CD8-positive, alpha-beta T cell (primary cell): ENCODE measurements at places on chromosomes 3 and 15.

DNA sequence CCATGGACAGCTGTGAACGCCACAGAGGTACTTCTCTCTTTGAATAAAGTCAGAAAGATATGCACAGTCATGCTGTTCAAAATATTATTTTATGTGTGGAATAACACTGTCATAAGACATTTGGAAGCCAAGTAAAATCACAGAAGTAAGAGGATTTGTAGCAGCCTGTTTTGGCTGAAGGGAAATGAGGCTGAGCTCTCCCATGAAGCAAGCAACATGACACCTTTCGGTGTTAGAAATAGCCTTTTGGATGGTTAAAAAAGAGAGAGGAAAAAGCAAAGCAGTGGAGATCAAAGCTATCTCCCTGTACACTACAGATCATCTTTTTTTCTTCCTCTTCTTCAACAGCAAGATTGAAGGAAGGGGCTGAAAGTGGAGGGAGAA lies 755.3 kb downstream of the ROBO1 start:
- DNase-seq = no peak

DNA sequence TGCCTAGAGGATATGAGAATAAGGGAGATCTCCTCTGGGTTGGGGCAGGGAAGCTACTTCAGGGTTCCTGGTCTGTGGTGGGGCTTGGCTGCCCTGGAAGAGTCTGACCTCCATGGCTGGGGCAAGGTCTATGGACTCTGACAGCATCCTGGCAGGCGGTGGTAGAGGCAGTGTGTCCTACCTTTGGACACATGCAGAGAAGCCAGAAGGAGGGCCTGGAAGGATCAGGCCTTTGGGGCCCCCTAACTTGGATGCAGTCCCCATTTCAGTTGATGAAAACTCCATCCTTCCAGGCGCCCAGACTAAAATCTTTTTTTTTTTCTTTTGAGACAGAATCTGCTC lies 10.4 kb downstream of the SPTBN5 start:
- DNase-seq = no peak

DNA sequence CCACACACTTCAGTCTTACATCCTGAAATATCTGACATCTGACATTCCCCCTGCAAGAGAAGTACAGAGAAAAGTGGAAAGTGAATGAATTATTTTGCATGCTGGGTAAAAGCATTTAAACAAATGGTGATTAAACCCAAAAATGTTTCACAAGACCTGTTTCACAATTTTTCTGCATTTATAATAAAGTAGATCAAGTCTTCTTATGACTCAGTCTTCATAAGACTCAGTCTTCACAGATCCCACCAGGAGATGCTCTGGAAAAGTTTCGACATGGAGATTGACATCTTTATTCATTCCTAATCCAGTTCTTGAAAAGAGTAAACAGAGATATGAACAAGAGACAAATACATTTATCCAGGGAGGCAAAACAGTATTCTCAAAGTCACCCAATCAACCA lies 13.2 kb upstream of the EDC3 start:
- no peak for DNase-seq

DNA sequence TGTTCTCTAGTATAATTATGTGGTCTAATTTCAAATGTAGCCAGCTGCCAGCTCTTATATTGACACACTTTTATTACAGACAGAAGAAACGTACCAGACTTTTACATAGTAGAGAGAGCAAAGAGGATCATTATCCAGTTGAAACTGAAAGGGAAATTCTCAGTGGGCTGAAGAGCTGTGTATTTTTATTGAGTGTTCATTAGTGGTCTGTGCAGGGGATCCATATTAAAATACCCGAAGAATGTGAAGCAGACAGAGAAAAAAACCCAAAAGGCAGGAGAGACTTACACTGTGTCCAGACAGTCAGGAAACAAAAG lies 41.3 kb downstream of the MYRIP start:
- DNase-seq = no peak

DNA sequence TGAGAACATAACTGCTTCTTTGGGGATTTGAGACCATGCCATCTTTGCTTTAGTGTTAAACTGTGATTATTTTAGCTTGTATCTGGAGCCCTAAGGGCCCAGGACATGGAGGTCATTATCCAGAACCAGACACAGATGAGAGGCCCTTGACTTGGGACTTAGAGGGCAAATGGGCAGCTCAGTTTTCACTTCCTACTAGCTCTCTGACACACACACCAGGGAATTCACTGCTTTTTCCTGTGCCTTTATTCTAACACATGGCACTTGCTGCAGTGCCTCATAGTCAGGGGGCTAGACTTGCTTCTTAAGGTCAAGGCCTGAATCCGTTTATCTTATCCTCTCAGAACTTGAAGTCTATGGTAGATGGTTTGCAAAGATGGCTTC lies 33.3 kb downstream of the AMOTL2 start:
- no peak for DNase-seq

DNA sequence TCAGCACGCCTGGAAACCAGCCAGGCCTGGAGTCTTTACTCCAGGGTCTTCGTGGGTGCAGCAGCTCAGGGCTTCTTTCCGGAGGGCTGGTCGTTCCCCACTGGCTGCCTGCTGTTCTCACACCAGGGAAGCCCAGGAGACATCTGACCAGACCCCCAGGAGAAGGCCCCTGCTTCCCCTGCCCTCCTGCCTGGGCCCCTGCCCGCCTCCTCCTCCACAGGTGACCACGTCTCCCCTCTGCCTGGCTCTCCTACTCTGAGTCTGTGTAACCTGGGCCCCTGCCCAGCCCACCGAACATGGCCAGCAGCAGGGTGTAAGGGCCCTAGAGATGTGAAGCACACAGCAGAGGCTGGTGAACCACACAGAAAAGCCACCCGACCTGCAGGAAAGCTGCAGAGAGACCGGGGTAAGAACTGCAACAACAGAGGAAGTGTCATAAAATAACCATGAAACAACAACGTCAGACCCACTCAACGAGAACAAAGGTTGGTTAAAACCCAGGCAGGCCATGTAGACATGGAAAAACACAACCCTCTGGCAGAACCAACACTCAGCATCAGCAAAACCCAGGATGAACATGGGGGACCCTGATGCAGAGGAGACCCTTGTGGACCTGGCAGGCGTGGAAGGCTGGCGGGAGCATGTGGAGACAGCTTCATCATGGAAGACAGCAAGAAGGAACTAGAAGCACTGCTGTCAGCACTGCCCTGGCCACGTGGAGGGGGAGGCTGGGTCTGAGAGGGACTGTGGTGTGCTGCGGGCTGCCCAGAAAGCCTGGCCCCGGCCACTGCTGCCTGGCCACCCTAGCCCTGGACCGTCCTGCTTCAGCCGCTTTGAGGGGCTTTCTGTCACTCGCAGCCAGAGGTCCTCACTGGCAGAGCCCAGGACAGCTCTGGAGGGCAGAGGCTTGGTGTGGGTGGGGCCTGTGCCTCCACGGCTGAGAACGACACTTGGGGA lies 20.4 kb downstream of the UROC1 start:
- peak; percentile 24 for DNase-seq

GRCh38 chr15:55250941-55251340 lies 38.7 kb downstream of the RAB27A start:
- DNase-seq = no peak

GRCh38 chr15:100601617-100602063 lies 344 bp downstream of the LINS1 start:
- no peak for DNase-seq

DNA sequence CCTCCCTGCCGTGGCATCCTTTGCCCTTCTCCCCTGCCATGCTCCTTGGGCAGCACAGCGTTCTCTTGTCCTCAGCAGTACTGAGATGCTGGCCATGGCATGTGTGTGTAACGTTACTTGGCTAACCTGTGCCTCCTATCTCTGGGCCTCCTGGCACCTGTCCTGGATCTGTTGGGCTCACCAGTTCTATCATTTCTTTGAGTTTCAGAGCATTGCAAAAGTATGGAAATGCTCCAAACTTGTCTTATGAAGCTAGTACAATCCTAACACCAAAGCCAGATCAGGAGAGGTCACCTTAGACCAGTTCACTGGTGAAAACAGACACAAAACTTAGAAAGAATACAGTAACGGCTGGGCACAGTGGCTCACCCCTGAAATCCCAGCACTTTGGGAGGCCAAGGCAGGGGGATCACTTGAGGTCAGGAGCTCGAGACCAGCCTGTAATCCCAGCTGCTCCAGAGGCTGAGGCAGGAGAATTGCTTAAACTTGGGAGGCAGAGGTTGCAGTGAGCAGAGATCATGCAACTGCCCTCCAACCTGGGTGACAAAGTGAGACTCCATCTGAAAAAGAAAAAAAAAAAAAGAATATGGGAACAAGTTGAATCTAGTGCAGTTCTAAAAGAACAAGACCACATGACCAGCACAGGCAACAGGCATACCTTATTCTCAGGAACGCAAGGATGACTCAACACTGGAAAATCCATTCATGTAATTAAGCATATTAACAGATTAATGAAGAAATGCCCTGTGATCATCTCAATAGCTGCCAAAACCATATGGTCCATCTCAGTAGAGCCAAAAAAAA lies 62.4 kb upstream of the TRPM1 start:
- no peak for DNase-seq

DNA sequence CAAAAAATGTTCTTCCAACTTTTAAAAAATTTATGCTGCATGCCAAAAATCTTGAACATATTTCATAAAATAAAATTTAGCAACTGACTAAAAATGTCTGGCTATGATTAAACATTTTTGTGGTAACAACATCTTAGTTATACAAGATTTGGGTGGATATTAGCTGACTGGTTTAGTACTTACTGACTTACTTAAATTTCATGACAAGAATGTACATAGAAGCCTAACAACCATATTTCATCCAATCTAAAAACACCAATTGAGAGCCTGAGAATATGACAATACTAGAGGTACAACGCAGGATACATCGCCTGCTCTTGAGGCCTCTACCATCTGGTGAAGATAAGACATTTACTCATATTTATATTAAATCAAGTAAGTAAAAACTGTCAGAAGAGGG lies 34.6 kb downstream of the GNB4 start:
- DNase-seq = no peak

- DNase-seq = peak; percentile 21
Measured at GRCh38 chr3:71031914-71032521, 551.5 kb downstream of the FOXP1 start.

DNA sequence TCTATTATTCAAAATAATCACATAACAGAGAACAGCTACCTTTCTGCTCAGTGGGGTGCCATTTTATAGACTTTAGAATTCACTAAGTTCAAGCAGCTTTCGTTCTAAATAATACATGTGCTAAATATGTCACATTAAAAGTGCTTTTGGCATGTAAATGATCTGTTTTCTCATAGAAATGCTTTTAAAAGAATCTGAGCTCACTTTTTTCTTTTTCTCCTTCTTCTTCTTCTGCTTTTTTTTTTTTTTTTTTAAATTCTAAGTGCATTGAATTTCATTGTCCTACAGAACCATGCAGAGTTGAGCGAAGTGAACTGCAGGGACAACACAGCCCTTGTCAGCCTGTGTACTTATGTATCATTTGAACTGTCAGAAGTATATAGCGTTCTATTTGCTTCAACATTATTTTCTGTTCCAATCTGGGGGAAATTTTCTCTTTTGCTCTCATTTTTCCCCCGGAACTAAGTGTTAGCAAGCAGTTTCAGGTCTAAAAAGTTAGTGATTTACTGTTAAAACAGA lies 193.8 kb upstream of the TMCO5A start:
- no peak for DNase-seq

DNA sequence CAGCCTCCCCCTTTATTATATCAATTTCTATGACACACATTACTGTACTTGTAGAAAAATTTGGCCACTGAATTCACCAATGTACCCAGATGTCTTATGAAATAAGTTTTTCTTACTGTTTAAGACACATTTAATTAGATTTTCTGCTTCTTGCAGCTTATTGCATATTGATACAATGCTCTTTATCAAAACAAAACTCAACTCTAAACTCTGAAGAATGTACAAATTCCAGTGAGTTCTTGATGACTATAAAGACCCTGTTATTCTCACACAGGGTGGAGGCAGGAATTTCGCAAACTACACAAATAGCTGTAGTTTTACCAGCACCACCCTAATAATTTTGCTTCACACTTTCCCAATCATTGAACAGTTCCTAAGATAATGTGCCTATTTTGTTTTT lies 22.0 kb downstream of the CMTM6 start:
- no peak for DNase-seq

DNA sequence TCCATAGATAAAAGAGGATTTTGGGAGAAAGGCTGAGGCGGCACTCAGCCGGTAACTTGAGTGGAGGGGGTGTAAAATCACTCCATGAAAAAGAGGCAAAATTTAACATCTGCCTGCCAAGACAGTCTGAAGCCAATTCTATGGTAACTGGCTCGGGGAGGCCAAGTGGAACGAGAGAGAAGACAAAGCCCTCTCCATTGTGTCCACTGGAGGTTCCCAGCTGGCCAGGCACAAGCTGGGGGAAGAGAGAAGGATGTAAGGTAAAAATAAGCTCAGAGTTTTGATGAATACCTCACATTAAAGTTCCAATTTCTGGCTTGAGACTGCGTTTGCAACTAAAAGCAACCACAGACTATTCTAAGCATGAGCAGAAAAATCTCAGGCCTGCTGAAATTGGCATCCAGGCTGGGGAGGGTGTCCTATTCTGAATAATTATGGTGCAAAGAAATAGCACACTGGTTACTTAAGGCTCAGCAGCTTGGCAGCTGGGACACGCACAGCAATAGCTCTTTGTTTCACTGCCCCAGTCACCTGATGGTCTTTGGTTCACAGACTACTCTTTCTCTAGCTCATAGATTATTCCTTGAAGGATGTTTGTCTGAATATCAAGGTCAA lies 48.8 kb downstream of the CHRD start:
- DNase-seq = no peak
